ENCODE measurements at places on chromosomes 5 and 9.

- H3K4me1 ChIP-seq = no peaks in the 10 kb centered on the region
- no peak overlapping the region for H3K27ac ChIP-seq
- DNase-seq = no peak
- H3K4me3 ChIP-seq = no peak overlapping the region
These were observed 27.0 kb upstream of the AGGF1 start for GRCh38 chr5:77003246-77003645.

DNA sequence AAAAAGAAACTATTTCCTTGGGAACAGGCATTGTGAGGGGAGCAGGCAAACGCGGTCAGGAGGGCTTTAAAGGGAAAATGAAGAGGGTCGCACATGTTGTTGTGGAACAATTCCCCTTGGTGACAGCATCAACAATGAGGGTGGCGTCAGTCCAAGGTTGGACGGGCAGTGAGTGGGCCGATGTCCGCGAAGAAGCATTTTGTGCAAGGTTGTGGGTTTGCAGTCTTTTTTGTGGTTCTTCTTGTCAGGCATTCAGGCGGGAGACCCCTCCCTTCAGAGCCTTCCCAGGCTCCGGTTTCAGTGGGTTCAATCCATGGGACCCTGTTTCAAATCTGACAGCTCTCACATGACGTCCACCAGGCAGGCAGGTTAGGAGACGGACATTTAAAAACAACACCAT lies 11.1 kb upstream of the SLC6A19 start:
- H3K4me3 ChIP-seq = peak overlapping the region; percentile 18
- H3K4me1 ChIP-seq = peaks cover 38% of the 10 kb centered on the region
- DNase-seq = no peak
- H3K27me3 ChIP-seq = peaks cover 57% of the 10 kb centered on the region
- peak overlapping the region; percentile 72 for H3K27ac ChIP-seq
- no peaks in the 10 kb centered on the region for H3K36me3 ChIP-seq

GRCh38 chr5:67799732-67800234 lies 415.8 kb upstream of the PIK3R1 start:
- peaks cover 59% of the 10 kb centered on the region for H3K36me3 ChIP-seq
- H3K27me3 ChIP-seq = no peaks in the 10 kb centered on the region
- H3K27ac ChIP-seq = no peak overlapping the region

GRCh38 chr5:122494109-122494508 lies 182.1 kb downstream of the SNCAIP start:
- H3K4me3 ChIP-seq = no peak overlapping the region
- DNase-seq = no peak
- no peak overlapping the region for H3K27ac ChIP-seq
